Hippocampal formation (tissue), 2 donors: ENCODE measurements at places on chromosomes 2 and 18.

DNA sequence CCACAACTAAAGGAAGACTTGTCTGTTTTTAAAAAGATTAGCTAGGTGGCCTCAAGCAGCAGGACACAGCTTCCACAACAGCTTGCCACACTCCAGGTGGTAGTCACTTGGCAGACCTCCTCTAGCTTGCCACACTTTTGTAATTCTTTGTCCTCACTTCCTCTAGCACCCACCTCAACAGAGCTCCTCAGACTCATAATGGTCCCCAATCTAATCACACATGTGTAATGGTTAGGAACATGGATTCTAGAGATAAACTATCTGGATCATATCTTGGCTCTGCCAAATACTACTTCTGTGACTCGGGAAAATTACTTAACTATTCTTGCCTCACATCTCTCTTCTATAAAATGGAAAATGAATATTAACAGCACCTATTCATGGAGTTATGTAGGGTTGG lies 3.5 kb downstream of the SNRNP200 start:
- DNase-seq: no peak

DNA sequence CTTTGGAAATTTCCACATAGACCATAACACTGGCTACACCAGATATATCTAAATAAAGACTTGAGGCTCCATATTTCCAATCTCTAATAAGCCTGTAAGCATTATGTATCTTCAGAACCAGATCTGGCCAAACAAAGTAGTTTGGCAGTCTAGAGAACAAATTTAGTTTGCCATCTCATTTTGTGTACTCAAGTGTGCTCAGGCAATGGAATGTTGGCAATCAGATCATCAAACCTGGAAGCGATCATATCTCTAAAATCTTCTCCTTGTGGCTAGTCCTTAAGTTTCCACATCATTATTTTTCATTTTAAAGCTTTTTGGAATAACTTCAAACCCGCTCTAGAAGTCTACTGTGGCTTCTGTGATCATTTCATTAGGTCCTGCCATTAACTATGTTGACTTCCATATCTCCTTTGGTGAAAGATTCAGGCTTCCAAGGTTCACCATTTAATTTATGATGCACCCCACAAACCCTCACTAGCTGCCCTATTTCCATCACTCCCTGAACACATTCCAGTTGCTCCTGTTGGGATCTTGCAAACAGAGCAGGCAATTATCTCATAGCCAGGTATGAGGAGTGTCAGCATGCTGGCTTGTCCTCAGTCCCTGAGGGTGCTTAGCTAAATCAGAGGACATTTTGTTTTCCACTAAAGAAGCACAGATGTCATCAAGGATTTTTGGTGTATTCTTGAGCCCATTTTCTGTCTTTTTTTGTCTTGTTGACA lies 46.2 kb downstream of the WDR75 start:
- DNase-seq: no peak

DNA sequence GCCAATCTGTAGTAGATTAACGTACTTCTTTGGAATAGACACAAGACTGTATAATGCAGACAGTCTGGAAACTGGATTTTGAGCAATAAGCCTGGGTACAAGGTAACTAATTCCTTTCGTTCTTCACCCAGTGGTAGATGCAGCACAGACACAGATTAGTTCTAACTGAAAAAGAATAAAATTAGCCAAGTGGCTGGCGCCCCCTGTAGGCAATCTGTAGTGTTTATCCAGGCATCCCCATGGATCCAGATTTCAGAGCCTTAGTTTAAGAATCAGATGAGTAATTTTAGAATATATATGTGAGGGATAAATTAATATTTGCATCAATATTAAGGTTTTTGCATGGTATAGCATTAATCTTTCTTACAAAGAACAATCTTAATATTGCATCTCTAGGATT lies 563.9 kb downstream of the DCC start:
- DNase-seq: peak; percentile 18

DNA sequence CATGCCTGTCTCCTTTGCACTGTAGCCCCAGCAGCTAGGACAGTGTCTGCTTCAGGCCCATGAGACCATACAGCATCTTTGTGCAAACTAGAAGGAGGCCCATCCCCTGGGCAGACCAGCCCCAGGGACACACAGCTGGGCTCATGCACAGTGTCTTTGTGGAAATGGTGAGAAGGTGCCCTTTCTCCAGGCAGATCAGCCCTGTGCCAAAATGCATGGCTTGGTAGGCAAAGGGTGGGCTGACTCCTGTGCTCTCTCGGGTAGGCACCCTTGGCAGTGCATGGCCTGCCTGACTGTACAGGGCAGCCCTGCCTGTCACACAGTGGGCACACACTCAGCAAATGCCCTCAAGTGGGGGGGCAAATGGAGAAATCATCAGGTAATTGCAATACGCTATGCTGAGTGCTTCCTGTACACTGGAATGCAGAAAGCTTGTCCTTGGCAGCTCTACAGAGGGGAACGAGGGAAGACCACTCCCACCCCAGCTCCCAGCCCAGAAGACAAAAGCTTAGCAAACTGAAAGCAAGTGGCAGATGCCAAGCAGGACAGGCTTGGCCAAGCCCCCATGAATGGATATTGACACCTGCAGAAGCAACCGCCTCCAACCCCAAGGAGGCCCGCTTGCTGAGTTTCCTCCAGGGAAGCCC lies 21.6 kb downstream of the TNS1 start:
- DNase-seq: no peak

- no peak for DNase-seq
These were observed 125.7 kb downstream of the HDAC4 start for GRCh38 chr2:239275044-239275685.

DNA sequence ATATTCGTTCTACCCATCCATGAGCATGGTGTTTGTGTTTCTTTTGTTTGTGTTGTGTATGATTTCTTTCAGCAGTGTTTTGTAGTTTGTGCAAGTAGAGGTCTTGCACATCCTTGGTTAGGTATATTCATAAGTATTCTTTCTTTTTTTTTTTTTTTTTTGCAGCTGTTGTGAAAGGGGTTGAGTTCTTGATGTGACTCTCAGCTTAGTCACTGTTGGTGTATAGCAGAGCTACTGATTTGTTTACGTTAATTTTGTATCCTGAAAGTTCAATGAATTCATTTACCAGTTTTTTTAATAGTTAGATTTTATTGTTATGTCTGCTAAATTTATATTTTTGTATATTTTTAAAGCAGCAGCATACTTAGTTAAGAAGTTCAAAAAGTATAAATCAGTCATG lies 834.4 kb upstream of the NRXN1 start:
- DNase-seq: no peak
